Hematopoietic multipotent progenitor cell treated with erythropoietin and hydrocortisone succinate and interleukin-3 and kit ligand, for 17 days (in vitro differentiated cells): ENCODE measurements at places on chromosomes 1 and 21.

DNA sequence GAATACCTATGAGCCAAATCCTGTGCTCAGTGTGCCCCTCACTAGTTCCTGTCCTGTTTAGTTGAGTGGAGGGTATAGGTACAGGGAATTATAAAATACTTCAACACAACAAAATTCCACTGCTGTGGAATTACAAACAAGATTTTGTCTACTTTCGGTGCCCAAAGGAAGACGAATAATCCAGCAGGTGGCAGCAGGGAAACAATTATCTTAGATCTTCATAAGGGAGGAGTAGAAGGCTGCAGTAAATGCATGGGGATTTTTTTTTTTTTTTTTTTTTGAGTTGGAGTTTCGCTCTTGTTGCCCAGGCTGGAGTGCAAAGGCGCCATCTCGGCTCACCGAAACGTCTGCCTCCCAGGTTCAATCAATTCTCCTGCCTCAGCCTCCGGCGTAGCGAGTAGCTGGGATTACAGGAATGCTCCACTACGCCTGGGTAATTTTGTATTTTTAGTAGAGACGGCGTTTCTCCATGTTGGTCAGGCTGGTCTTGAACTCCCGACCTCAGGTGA is 2.0 kb upstream of the PIP5K1A start:
- DNase-seq = peak; percentile 85

- DNase-seq = no peak
Observed at GRCh38 chr1:175783126-175783722, 39.8 kb upstream of the TNR start.

DNA sequence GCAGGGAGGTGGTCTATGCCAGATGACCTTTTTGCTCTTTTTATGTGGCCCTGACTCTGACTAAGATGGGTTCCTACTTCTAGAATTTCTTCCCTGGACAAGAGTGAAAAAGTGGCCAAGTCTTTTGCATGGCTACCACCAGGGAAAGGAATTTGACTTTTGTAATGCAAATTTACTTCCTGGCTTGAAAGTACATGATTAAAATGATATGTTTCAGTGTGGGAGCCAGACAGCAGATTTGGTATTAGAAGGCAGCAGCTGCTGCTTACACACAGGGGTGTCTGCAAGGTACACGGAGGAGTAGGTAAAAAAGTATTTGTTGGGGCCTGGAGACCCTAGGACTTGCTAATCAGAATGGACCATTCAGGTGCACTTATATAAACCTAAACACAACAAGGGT is 78.4 kb downstream of the KCND3 start:
- DNase-seq = no peak

DNA sequence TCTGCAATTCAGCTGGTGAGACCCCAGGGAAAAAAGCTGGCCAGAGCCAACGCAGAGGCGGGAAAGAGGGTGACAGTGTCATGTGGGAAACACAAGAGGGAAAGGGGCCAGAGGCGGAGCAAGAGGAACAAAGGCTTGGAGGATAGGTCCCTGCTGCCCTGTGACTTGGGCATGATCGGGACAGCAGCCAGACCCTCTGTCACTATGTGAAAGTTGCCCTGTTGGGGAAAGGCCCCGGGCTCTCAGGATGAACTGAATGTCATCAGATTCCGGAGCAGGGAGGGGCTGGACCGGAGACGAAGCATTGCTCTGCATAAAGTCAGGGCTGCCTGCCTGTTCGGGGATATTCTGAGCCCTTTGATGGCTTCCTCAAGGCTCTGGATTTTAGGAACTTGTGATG is 5.7 kb upstream of the ELF3 start:
- no peak for DNase-seq

DNA sequence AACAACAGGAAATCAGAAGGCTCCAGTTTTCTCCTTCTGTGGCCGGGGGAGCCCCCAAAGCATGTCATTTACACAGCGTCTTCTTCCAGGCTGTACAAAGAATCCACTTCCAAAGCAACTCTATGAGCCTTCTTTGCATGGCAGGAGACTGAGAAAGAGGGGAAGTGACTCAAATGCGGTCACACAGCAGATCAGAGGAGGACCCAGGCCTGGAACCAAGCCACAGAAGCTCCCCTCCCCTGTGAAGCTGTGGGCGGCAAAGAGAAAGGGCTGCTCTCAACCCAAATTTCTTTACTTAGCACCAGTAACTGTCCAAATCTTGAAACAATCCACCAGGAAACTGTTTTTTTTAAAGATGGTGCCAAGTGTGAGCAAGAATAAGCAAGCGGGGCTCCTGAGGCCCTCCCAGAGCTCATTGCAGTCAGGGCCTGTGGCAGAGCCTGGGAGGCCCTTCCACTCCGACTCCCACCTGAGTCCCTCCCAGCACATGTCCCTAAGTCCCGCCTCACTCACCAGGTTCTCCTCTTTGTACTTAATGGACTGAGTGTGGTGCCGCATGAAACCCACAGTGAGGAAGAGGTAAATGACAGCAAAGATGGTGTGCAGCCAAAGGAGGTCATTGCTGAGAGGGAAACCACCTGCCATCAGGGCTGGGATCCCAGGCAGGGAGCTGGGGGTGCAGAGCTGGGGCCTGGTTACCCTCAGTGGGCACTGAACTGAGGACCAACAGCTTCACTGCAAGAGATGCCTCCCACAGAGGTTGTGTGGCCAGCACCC is 15.9 kb downstream of the TMEM63A start:
- no peak for DNase-seq

DNA sequence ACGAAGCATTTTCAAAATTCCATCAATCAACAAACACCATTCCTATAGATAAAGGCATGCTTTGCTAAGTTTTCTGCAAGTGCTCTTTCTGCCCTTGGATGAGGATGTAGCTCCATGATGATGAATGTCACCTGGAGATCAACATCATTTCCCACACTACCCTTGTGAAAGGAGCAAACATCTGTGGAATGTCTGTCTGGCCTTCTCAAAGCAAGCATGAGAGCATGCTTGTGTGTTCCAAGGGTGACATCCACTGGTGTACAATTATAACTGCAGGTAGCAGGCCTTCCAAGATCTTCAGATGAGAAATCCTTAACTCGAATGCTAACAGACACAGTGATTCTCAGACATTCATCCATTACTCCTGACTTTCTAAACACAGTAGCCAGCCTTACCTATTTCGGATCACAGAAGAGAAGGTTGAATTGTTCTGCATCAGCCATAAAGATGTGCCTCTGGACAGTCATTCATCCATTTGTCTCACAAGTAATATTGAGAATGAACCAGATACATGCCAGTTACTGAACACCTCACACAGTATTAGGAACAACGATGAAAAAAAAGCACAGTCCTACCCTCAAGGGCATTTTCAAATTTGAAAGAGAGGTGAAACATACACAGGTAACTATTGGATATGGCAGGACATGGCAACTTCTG is 162.4 kb downstream of the TPR start:
- DNase-seq = peak; percentile 28

GRCh38 chr1:53442299-53442698 is 16.9 kb upstream of the DMRTB1 start:
- no peak for DNase-seq

DNA sequence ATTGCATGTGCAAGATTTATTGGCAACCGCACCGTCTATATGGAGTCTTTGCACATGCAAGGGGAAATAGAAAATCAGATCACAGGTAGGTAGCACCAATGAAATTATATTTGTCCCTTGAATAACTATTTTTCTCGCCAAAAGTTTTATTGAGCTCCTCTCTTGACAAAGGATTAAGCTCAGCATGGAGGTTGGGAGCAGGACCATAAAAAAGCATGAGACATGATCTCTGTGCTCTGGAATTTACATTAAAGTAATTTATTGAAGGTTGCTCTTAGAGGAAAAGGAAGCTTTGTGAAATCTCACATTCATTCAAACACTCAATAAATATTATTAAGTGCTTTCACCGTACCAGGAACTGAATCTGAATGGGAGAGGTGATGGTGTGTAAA is 66.0 kb upstream of the UBE2U start:
- no peak for DNase-seq

GRCh38 chr1:208118306-208118705 is 125.9 kb downstream of the PLXNA2 start:
- no peak for DNase-seq

GRCh38 chr1:46405197-46405555 is 11.1 kb downstream of the FAAH start:
- no peak for DNase-seq

GRCh38 chr1:28927648-28928313 is 13.4 kb downstream of the EPB41 start:
- DNase-seq = peak; percentile 63

DNA sequence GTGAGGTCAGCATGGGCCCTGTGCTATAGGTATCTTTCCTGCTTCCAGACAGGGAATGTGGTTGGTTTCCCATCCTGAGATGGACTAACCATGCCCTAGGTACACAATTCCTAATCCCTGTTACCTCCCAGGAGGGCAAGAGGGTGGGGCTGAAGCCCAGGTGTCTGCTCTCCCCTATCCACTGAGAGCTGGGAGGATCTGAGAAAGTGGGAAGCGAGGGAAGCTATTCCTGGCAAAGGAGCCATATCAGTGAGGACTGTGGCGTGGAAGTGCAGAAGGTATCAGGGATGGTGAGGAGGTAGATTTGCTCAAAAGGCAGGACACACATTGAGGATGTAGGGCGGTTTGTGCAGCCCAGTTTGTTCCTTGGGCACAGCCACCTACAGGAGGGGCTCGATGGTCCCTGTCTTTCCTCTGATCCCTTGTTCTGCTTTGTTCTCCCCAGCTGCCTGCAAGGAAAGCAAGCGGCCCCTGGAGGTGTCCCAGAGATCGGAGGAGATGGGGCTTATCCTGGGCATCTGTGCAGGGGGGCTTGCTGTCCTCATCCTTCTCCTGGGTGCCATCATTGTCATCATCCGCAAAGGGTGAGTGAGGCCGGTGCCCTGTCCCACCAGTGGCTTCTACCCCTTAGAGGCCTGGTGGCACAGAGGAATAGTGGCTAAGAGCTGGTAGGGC is 48.1 kb downstream of the PTPRU start:
- DNase-seq = no peak

GRCh38 chr1:30707412-30708360 is 15.7 kb downstream of the MATN1 start:
- DNase-seq = peak; percentile 48

DNA sequence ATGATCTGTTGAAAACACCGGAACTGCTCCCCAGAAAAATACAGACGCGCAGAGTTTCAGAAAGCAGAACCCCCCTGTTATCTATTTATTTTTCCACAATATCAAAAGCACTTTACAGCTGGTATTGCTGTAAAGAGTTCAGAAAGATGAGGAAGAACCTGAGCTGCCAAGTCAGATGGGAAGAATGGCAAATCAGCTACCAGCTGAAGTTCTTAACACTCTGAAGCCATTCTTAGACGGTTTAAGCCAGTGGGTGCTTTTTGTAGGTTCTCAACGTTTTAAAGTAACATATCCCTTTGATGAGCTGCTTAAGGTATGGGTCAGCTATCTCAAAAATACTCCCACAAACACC is 714 bp upstream of the AKIRIN1 start:
- no peak for DNase-seq

GRCh38 chr21:27564684-27565301 is 597.9 kb upstream of the ADAMTS5 start:
- DNase-seq = no peak

DNA sequence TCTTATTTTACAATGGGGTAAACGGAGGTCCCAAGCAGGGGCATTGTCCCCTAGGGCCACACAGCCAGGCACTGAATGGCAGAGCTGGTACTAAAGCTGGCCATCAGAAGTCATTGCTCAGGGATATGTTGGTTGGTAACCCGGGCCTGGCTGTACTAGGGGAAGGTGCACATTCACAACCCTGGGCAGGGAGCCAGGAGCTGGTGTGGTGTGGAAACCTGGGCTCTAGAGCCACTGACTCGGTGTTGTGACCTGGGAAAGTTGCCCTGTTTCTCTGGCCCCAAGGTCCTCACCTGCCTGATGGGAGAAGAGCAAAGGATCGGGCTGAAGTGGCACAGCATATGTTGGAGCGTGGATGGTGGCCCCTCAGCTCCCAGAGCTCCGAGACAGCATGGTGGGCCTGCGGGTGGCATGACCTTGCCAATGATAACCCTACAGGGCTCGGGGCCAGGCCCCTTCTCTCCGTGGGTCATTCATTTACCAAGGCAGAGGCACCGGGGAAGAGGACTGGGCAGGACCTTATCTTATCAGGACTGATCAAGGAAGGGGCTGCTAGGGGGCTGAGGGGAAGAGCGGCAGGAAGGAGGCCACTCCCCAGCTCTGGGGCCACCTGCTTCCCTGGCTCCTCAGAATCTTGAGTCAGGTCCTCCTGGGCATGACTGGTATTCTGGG is 274.1 kb downstream of the TRABD2B start:
- DNase-seq = no peak

DNA sequence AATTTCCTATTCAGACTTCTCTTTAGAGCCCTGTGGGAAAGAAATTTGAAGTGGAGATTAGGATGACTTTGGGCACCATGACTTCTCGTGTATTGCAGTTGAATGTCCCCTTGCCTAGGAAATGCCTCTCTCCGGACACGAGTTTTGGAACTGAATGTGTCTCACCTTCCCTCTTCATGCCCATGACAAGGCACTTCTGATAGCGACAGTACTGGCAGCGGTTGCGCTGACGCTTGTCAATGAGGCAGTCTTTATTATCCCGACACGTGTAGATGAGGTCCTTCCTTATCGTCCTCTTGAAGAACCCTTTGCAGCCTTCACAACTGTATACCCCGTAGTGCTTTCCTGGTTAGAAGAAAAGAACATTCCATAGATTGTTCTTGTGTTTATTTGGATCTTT is 28.1 kb downstream of the RXRG start:
- no peak for DNase-seq

GRCh38 chr1:84570436-84571149 is 3.6 kb downstream of the CTBS start:
- no peak for DNase-seq

GRCh38 chr1:62922006-62922405 is 138.1 kb downstream of the ATG4C start:
- no peak for DNase-seq

GRCh38 chr1:72634946-72635345 is 352.6 kb upstream of the NEGR1 start:
- DNase-seq = no peak

GRCh38 chr1:62870148-62870547 is 86.2 kb downstream of the ATG4C start:
- DNase-seq = no peak

- DNase-seq = no peak
Observed at GRCh38 chr1:16607433-16607851, 5.9 kb downstream of the NBPF1 start.

GRCh38 chr1:31689854-31690253 is 14.0 kb downstream of the COL16A1 start:
- DNase-seq = no peak

GRCh38 chr1:55833529-55834091 is 618.4 kb upstream of the USP24 start:
- DNase-seq = no peak

DNA sequence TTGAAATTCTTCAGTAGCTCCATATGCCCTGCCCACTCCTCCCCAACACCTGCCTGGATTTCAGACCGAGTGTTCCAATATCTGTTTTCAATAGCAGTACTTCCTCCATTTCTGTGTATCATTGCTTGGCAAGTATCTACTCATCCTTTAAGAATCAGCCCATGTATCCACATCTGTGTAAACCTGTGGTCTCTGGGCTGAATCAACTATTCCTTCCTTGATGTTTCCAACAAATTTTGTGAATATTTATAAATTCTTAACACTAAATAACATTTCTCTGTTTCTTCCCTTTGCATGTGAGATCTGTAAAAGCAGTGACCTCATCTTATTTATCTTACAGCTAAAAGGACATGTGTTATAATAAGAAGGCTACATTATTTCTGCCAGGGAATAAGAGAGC is 26.0 kb upstream of the UAP1 start:
- no peak for DNase-seq

GRCh38 chr1:34694383-34694782 is 60.5 kb upstream of the GJB5 start:
- DNase-seq = no peak
